Naive thymus-derived CD4-positive, alpha-beta T cell (primary cell): ENCODE measurements at places on chromosomes 12 and 14. TPM values are rescaled to one million over a fixed set of nuclear protein-coding genes. Genes with fewer than 3 reads are reported as not detected.

GRCh38 chr14:61308198-61308597, 13.2 kb upstream of the PRKCH start:
- no peak for DNase-seq

DNA sequence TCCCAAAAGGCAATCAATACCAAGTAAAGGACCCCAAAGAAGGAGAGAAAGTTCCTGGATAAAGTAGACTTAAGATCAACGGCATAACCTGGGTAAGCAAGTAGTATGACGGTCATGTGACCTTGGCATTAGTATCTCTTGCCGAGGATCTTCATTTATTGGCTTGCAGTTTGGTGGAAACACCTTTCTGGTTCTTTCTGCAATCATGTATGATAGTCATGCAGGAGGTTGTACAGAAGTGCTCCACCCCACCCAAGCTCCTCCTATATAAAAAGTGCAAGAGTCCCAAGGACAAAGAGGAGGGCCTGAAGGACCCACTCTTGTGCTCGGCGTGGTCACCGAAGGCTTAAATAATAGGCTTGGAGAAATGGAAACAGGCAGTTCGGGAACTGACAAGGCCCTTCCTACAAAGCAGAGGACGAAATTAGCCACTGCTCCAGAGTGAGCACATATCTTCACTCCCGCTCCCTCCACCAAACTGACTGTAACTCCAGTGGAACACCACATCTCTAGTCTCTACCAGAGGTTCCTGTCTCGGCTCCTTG, 750 bp downstream of the CS start:
- no peak for DNase-seq

DNA sequence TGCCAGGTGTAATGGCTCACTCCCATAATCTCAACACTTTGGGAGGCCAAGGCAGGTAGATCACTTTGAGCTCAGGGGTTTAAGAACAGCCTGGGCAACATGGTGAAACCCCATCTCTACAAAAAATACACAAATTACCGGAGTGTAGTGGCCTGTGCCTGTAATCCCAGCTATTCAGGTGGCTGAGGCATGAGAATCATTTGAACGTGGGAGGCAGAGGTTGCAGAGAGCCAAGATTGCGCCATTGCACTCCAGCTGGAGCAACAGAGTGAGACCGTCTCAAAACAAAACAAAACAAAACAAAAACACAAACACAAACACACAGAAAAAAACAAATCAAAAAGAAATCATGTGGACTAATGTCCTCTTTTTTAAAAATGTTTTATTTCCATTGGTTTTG, 104.4 kb downstream of the NUAK1 start:
- no peak for DNase-seq

GRCh38 chr14:72594099-72594901, 299.6 kb downstream of the DPF3 start:
- no peak for DNase-seq

DNA sequence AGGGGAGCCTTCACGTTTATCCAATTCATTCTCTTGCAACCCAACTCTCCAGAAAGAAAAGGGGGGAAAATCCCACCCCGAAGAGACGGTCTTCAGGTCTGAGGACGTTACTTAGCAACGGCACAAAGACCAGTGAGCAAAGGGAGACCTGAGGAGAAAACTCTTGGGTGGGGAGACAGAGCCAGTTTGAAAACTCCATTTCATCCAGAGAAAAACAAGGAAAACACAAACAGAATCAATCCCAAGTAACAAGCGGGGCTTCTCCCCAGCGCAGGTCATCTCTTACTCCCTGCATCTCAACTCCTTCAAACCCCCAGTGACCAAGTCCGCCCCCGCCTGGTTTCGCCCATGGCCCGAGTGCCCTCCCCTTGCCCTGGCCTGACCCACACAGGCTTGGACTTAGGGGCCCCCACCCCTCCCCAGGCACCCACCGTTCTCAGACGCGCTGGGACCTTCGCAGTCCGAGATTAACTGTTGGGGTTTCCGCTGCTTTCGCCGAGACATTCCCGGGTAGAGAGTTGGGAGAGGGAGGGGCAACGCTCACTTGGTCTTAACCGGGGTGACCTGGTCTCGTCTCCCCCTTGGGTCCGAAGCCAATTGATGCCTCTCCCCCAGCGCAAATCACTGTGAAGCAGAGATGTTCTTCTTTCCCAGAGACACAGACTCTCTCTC, 10.4 kb upstream of the SALL2 start:
- no peak for DNase-seq

- no peak for DNase-seq
These were observed 993 bp downstream of the CCDC196 start for GRCh38 chr14:66487164-66487563.

DNA sequence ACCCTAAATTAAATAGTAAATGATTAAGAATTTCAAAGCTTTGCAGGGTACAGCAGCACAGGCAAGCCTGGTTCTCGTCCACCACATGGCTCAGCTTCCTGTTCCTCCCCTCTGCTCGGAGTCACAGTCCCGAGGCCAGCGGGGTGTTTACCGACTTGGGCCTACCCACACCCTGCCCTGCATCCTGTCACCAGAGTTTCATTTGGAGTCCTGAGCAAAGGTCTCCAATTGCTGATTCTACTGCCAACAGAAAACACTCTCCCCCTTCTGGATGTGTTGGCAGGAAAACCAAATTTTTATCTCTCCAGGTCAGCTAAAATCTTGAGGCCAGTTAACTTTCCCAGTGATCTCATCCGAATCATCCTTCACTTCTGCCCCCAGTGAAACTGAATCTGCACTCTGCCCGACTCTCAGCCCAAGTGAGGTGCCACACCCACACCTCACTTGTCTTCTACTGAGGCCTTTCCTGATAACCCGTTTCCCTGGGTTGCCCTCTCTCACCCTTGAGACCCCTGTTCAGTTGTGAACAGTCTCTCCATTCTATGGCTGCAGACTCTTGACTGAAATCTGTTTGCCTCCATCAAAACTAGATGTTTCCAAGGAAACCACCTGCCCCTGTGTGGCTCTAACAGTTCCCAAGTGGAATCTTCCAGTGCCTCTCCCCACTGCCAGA, 71.2 kb downstream of the VCPKMT start:
- peak; percentile 39 for DNase-seq

DNA sequence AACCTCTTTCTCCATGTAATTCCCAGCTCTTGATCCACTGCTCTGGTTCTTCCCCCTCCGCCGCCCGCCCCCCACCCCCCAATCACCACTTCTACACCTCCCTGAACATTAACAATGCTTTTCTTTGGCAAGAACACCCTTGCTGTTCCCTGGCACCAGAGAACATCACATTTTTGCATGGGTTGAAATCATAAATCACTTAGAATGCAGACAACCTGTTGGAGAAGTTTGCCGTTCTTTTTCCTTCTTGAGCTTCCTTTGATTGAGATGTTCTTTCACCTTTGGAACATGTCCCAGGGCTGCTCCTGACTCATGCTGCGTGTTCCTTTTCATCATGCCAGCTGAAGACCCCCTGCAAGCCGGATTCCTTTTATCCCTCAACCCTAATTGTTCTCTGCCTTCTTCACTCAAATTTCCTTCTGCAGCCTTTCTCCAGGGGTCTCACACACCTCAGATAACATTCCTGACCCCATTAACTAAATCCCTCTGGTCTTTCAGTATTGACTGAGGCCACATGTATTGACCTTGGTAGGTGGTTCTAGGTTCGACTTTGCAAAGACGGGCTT, 294.1 kb upstream of the TMPO start:
- DNase-seq = no peak

DNA sequence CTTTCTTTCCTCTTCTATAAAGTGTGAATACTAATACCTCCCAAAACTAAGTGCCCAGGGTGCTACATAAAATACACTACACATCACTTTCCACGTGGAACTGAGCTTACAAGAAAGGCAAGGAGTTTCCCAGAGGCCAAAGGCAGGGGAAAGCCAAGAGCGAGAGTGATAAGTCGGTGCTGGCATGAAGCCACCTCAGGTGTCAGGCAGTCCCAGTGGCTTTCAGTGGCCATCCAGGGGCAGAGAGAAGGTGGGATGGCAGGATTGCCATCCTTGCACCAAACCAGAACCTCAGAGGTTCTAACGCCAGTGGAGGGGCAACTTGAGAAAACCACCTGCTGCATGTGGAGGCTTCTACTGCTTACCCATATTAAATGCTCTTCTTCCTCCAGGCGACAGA, 79.7 kb upstream of the DIO3 start:
- no peak for DNase-seq

GRCh38 chr12:108730365-108731104, 783 bp downstream of the CORO1C start:
- peak; percentile 17 for DNase-seq

DNA sequence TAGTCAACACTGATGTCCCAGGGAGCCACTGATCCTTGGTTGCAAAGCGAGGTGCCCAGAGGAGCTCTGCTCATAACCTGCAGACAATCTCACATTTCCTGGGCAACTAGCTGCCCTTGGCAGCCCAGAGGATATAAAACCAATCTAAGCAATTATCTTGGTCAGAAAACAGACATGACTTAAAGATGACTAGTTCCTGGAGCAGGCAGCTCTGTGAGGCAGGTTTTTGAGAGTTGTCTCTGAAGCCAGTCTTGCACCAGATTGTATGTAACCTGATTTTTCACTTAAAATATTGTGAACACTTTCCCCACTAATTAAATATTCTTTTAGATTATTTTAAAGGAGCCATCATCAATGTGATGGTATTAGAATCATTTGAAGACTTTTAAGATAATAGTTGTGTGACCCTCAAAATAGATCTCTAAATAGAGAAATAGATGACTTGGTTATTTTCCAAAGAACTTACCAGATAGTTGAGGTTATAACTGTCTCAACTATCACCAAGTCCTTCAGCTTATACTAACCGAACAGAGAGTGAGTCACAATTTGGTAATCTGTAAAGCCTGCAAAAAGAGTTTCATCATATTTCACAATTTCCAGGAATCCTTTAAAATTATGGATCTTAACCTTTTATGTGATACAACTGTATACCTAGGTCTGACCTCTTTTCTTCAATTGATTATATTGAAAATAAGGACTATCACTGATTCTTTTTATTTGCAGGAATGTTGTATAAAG, 75.9 kb downstream of the LIN7A start:
- no peak for DNase-seq

- DNase-seq = no peak
These were observed 98.0 kb downstream of the BBS10 start for GRCh38 chr12:76250256-76250655.

Gene GLI1
- 1.3 and 2.5 TPM in 2 replicates for total RNA-seq

Gene STXBP6
- not detected for total RNA-seq

Gene UNC79
- 0.08 TPM for total RNA-seq
